ENCODE measurements at places on chromosomes 11 and 22.

DNA sequence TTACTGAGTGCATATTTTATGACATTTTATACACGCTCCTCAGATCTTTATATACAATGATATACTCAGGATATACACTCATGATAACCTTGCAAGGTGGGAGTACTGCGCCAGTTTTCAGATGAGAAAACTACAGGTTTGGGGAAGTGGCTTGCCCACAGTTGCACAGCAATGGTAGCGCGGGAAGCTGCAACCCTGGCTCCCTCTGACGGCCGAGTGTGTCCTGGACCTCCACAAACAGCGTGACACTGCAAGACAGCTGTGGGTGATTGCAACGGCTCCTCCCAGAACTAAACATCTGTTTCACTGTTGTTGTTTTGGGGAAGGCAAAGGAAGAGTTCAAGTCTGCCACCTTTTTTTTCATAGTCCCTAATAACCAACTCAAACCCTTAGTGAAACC, 47.0 kb downstream of the PACSIN2 start:
- DNase-seq = peak; percentile 57

DNA sequence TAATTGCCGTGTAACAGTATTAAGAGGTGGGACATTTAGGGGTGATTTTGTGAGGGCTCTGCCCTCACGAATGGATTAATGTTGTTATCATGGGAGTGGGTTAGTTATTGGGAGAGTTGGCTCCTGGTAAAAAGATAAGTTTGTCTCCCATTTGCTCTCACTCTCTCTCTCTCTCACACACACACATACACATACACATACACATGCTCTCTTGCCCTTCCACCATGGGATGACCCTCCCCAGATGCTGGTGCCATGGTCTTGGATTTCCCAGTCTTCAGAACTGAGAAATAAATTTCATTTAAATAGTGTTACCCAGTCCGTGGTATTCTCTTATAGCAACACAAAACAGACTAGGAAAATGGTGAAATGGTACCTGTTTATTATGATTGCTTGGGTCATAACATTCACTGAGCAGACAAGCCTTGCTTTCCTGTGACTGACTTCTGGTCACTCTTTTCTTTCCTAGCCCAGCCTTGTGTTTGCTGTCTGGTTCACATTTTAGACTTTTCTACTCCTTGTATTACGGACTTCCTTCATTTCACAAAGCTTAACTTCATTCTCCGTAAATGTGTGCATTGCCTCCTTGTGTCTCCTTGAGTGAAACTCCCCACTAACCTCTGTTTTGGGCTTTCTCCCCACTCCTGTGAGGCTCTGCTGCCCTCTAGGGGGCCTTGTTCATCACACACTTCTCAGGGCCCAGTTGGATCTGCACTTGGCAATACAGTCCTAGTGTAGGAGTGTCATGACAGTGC, 206.5 kb upstream of the CTSC start:
- peak; percentile 73 for DNase-seq

- DNase-seq = no peak
Observed at GRCh38 chr11:3953327-3953726, 97.9 kb downstream of the STIM1 start.

DNA sequence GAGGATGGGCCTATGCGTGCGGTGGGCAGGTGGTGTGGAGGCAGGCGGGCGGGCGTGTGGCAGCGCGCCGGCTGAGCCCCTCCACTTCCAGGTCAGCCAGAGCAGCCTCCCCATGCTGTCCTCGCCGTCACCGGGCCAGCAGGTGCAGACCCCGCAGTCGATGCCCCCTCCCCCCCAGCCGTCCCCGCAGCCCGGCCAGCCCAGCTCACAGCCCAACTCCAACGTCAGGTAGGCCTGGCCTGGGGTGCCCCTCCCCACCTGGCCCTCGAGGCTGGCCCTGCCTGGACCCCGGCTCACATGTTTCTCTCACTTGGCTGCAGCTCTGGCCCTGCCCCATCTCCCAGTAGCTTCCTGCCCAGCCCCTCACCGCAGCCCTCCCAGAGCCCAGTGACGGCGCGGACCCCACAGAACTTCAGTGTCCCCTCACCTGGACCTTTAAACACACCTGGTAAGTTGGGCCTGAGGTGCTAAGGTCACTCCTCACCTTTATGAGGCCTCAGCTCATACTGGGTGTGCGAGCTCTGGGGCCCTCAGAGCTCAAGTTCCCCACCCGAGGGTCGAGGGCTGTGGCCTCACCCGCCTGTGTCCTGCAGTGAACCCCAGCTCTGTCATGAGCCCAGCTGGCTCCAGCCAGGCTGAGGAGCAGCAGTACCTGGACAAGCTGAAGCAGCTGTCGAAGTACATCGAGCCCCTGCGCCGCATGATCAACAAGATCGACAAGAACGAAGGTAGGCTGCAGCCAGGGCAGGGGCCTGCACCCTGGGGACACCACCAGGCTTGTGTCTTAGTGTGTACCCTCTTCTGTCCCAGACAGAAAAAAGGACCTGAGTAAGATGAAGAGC, 75.3 kb downstream of the MED15 start:
- no peak for DNase-seq

All from K562 (cell line).